ENCODE measurements at places on chromosomes 4 and X. TPM values are rescaled to one million over a fixed set of nuclear protein-coding genes. Genes with fewer than 3 reads are reported as not detected.

The CASP3 gene
- total RNA-seq = 19.9 TPM

The LINC00632 gene
- 1.2 TPM for total RNA-seq

The MAB21L2 gene
- total RNA-seq = not detected

The HHIP gene
- not detected for total RNA-seq

The COX7B2 gene
- total RNA-seq = not detected

The AKAP14 gene
- not detected for total RNA-seq

The GPR50 gene
- not detected for total RNA-seq

The CXCL1 gene
- not detected for total RNA-seq

The RAB33A gene
- total RNA-seq = 6.1 TPM

The MGARP gene
- total RNA-seq = not detected

The CCNG2 gene
- 21.0 TPM for total RNA-seq

The CENPVL1 gene
- not detected for total RNA-seq

The NONO gene
- total RNA-seq = 348 TPM

The GPRASP1 gene
- total RNA-seq = 32.6 TPM

The MAGEC1 gene
- total RNA-seq = 0.09 TPM

The PRR32 gene
- total RNA-seq = not detected

The TMEM31 gene
- not detected for total RNA-seq

The F8A3 gene
- 16.8 TPM for total RNA-seq

The BTK gene
- total RNA-seq = 9.5 TPM

The MXRA5 gene
- 0.09 TPM for total RNA-seq

The ZAR1 gene
- not detected for total RNA-seq

The KDM6A gene
- 55.7 TPM for total RNA-seq

The FAT4 gene
- total RNA-seq = 0.03 TPM

The FOXR2 gene
- total RNA-seq = not detected

The EPGN gene
- not detected for total RNA-seq

The TMEM271 gene
- not detected for total RNA-seq

The AGTR2 gene
- not detected for total RNA-seq

The FRAS1 gene
- total RNA-seq = not detected

The SERTM2 gene
- not detected for total RNA-seq

The SEC24B gene
- total RNA-seq = 38.6 TPM

The BEND2 gene
- not detected for total RNA-seq

The IL2 gene
- total RNA-seq = 0.50 TPM

The FREM3 gene
- total RNA-seq = 0.09 TPM

The SSX3 gene
- total RNA-seq = not detected

The BMX gene
- not detected for total RNA-seq

The PPP4R3C gene
- not detected for total RNA-seq

The MAGEA11 gene
- not detected for total RNA-seq

The NKX3-2 gene
- not detected for total RNA-seq

The FAM184B gene
- total RNA-seq = not detected

The GTPBP6 gene
- 112 TPM for total RNA-seq

The ADH6 gene
- total RNA-seq = 0.20 TPM

The HAUS3 gene
- total RNA-seq = 94.0 TPM

The RAB41 gene
- not detected for total RNA-seq

The DMRTC1 gene
- total RNA-seq = 0.56 TPM

The BMP3 gene
- total RNA-seq = not detected

The C4orf50 gene
- total RNA-seq = 0.28 TPM

The CXorf38 gene
- 27.2 TPM for total RNA-seq

The MAGEB17 gene
- not detected for total RNA-seq

The WDR17 gene
- total RNA-seq = 1.0 TPM

The OTC gene
- not detected for total RNA-seq

The WNK3 gene
- total RNA-seq = 0.30 TPM

The ESX1 gene
- total RNA-seq = not detected
